Posterior cingulate gyrus (tissue), 11 donors: ENCODE measurements at places on chromosomes 7 and 10.

DNA sequence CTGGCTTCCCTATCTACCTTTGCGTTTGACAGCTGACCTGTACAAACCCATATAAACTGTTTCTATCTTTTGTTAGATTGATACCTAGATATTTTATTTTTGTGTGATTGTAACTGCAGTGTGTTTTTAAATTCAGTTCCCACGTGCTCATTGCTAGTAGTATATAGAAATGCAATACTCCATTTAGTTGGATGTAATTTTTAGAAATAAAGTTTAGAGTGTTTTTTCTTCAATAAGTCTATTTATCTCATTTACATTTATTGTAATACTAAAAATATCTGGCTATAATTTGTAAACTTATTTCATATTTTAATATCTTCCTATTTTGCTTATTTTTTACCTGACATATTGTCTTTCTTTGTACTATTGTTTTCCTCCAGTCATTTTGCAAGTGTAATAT lies 329.7 kb upstream of the ADARB2 start:
- no peak for DNase-seq

DNA sequence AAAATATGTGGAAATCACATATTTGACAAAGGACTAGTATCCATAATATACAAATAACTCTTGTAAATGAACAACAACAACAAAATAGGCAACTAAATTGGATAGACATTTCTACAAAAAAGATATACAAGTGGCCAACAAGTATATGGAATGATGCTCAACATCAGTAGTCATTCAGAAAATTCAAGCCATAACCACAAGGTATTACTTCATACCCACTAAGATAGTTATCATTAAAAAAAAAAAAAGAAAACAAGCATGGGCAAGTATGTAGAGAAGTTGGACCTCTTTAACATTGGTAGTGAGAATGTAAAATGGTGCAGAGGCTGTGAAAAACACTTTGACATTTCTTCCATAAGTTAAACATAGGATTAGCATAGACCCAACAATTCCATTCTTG lies 80.8 kb downstream of the CYP26A1 start:
- DNase-seq, result no peak

GRCh38 chr7:24440892-24441291 lies 132.4 kb upstream of the PALS2 start:
- no peak for DNase-seq

- no peak for DNase-seq
These were observed 40.5 kb downstream of the MDFIC start for GRCh38 chr7:114962441-114962840.

DNA sequence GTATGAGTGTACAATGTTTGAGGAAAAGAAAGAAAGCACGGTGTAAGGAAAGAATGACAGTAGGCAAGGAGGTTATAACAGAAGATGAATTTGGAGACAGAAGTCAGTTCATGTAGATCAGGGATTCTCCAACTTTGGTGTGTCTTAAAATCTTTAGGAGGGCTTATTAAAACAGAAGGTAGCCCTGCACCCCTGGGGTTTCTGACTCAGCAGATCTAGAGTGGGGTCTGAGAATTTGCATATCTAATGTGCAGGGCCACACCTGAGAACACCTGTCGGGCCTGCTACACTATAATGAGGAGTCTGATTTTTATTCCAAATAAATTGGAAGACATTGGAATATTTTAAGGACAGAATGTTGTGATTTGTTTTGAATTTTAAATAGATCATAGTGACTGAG lies 120.6 kb downstream of the RNF133 start:
- DNase-seq, result no peak

- no peak for DNase-seq
These were observed 225.4 kb upstream of the ZWINT start for GRCh38 chr10:56586461-56586891.

DNA sequence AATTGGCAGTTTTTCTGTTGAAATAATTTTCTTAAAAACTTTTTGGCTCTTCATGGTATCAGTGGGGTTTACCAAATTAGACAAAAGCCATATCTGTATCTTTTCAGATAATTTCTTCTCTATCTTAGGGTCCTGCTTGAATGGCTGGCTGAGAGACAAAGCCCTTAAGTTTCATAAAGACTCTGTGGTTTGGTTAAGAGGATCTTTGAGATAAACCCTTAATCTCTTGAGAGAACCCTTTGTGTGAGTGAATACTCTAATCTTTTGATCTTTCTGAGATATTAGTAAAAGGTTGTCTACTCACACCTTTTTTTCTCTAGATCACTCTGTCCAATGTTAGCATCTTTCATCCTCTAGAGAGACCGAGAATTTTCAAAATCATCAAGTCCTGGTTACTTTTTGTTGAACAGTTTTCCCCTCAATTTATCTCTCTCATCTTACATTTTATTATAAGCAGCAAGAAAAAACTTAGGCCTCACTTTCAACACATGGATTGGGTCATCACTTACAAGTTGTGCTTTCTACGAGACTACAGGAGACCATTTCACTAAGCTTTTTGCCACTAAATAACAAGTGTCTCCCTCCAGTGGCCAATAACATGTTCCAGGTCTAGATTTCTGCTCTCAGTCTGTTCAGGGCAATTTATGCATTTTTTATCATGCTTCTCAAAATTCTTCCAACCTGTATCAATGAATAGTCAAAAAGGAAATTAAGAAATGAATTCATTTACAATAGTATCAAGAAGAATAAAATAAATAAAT lies 28.4 kb downstream of the DNAJC9 start:
- no peak for DNase-seq

DNA sequence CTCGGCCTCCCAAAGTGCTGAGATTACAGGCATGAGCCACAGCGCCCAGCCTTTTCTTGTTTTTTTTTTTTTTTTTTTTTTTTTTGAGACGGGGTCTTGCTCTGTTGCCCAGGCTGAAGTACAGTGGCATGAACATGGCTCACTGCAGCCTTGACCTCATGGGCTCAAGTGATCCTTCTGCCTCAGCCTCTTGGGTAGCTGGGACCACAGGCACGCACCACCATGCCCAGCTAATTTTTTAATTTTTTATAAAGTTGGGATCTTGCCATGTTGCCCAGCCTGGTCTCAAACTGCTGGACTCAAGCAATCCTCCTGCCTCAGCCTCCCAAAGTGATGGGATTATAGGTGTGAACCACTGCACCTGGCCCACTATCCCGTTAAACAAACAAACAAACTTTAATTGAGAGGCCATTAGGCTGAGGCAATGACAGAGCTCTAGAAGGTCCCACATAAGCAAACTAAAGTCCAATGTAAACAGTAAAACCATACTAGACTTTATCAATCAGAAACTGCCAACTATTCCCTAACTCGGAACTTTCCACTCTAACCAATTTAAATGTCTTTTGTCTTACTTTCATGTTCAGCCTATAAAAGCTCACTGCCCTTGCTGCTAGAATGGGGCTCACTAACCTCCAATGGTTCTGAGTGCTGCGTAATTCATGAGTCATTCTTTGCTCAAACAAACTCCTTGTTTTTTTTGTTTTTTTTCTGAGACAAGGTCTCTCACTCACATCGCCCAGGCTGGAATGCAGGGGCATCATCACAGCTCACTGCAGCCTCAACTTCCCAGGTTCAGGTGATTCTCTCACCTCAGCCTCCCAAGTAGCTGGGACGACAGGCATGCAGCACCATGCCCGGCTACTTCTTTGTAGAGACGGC lies 1.9 kb downstream of the DHX32 start:
- DNase-seq, result no peak

DNA sequence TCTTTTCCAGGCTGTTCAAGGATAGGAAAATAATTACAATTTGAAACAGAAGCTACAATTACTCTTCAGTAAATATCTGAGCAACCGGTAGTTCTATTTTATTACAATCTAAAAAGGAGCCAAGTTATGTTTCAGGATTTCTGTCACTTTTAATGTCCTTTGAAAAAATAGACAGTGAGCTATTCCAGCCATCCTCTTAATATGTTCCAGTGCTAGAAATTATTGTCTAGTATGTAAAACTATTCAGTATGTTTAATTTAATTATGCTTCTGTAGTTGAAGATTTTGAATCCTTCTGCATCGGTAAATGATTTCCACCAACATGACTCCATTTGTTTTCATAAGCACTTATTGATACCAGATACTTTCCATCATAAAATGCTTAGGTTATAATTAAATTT lies 129.6 kb upstream of the SEMA3D start:
- DNase-seq, result no peak

GRCh38 chr7:107815254-107815882 lies 12.3 kb upstream of the SLC26A3 start:
- no peak for DNase-seq

DNA sequence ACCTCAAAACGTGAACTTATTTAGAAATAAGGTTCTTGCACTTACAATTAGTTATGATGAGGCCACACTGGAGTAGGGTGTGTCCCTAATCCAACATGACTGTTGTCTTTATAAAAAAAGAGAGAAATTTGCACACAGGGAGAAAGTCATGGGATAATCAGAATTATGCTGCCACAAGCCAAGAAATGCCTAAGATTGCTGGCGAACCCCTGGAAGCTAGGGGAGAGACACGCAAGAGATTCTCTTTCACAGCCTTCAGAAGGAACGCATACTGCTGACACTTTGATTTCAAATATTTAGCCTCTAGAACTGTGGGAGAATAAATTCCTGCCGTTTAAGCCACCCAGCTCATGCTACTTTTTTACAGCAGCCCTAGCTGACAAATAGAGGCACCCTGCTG lies 138.3 kb downstream of the CCDC71L start:
- DNase-seq, result no peak

DNA sequence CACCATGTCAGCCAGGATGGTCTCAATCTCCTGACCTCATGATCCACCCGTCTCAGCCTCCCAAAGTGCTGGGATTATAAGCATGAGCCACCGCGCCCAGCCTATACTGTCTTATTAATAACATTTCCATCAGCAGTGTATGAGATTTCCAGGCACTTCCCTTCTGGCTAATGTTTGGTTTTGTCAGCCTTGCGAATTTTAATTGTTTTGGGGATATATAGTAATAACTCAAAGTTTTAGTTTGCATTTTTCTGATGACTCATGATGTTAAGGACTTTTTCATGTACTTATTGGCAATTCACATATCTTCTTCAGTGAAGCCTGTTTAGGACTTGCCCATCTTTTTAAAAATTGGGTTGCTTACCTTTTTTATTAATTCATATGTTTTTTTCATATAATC lies 76.0 kb downstream of the TMEM270 start:
- DNase-seq, result no peak

DNA sequence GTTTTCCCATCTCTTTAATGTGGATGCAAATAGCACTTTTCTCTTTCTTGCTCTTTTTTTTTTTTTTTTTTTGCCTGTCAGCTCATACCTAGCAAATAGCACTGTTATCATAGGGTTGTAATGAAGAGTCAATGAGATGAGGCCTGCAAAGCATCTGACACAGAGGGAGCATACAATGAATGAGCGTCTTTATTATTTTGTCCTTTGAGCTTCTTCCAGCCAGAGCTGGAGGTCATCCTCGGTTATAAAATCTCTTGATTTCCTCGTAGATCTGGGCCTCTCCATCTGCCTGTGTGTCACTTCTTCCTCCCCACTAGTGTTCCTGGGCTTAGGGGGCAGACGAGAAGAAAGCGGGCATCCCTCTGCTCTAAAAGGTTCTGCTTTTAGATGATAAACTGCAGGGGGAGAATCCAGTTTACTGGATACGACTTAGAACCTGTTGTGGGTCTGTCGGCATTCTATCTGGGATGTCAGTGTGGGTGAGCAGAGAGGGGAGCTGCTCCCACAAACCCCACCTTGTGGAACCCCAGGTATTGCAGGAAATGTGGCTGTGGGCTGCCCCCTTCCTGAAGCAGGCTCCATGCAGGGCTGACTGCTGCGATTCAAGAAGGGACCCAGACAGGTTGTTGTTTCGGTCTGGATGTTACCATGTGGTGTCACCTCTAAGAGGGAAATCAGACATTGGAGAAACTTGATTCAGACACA lies 135.8 kb upstream of the GPR26 start:
- DNase-seq, result no peak

DNA sequence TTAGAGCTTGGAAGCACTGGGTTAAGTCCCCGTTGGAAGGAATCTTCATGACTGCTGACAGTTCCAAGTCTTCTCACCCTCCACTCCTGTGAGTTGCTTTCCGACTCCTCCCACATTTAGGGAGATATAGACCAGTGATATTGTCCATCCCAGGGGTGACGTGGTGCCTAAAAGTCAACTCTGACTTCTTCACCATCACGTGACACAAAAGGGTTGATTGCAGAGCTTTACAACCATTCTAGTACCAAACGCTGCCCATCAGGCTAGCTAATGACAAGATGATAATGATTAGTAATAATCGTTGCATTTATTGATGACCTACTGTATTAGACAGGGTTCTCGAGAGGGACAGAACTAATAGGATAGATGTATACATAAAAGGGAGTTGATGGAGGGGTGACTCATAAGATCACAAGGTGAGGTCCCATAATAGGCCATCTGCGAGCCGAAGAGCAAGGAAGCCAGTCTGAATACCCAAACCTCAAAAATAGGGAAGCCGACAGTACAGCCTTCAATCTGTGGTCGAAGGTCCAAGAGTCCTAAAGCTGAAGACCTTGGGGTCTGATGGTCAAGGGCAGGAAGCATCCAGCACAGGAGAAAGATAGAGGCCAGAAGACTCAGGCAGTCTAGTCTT lies 85.3 kb upstream of the CARD11 start:
- DNase-seq, result no peak

DNA sequence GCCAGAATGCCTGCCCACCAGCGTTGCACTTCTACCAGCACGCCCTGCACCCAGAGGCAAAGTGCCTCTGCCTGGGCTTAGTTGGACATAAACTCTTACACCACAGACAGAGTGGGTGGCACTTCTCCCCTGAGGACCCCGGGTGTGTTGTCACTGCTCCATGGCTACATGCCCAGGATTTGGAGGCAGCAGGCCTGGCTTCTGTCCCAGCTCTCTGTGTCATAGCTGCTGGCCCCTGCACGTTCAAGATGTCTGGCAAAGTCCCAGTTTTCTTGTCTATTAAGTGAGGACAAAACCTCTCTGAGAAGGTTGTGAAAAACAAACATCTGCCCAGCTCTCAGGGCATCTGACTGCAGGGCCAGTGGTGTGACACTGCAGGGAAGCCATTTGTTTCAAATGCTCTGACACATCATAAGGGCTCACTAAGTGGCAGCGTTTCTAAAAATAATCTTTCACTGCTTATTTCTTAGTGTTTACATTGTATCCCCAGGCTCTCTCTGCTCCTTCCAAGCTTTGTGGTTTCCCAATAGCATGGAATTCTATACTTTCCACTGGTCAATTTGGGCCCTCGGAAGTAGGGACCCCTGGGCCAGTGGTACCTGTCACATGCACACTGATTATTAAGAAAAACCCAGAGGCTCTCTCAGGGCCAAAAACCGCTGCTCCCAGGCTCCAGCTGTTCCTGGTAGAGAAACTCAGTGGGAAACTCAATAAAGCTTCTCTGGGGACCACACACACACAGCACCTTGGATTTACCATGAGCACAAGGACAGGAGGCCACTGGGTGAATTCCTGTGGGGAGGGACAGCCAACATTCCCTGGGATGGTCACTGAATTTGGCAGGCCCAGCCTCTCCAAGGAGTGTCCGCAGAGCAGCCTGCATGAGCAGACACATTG lies 86.2 kb upstream of the ANLN start:
- DNase-seq, result peak; percentile 51

DNA sequence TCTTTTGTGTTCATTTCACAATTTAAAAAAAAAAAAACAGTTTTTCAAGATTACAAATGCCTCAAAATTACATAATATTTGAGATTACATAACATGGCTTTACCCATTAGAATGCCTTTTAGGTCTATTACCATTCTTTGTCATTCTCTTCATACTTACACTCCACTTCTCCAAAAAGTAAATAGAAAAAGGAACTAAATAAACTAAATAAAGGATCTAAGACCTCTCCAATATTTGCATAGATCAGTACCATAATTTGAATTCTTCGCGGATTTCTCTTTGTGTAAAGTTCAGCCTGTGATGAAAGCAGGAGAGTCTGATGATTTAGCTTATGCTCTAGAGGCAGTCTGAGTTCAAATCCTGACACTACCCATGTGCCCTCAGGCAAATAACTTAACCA lies 56.4 kb upstream of the C1GALT1 start:
- DNase-seq, result no peak
